EH (cell line): ENCODE measurements at places on chromosomes 12 and 14.

DNA sequence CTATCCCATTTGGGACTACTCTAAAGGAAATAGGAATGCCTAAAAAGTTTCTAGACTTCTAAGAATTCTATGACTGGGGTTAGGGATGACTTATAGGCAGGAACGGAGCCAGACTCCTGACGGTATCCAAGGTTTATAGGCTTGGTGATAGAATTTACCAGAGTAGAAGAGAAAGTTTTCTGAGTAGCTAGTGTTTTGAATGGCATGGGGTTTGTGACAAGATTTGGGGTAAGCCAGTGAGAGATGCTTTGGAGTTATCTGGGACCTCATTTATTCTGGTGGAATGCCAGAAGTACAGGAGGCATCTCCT lies 444.6 kb downstream of the RAD51B start:
- peak; percentile 18 for DNase-seq

GRCh38 chr12:4956968-4957367 lies 47.3 kb downstream of the KCNA1 start:
- DNase-seq = no peak

DNA sequence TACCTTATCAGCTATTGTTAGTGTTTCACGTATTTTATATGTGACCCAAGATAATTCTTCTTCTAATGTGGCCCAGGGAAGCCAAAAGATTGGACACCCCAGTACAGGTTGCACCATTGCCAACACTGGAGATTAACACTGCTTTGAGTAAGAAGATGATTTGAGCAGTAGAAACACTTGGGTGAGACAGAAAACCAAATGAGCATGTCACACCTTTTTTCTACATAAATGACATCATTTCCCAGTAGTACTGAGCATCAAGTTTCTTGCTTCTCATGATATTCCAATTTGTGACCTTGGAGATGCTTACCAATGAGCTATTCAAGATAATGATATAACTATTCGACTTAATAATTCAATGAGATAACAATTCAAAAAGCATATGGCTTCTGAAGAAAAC lies 140.0 kb downstream of the LLPH start:
- DNase-seq = no peak

- no peak for DNase-seq
Measured at GRCh38 chr12:79033788-79034187, 169.2 kb downstream of the SYT1 start.

DNA sequence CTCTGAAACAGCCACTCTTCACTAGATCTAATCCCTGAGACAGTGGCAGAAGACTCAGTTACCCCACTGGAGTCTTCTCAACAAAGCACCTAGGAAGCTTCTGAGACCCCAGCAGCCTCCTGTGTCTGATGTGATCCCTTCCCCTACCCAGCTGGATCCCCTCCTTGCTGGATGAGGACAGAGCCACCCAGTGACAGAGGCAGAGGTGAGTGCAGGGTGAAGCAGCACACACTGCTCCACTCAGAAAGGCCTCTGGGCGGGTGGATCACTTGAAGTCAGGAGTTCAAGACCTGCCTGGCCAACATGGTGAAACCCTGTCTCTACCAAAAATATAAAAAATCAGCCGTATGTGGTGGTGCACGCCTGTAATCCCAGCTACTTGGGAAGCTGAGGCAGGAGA lies 2.7 kb downstream of the SPRYD3 start:
- no peak for DNase-seq

- peak; percentile 71 for DNase-seq
Measured at GRCh38 chr12:89051065-89051677, 301.1 kb downstream of the DUSP6 start.

GRCh38 chr12:21613931-21614330 lies 9.3 kb upstream of the GYS2 start:
- DNase-seq = no peak

DNA sequence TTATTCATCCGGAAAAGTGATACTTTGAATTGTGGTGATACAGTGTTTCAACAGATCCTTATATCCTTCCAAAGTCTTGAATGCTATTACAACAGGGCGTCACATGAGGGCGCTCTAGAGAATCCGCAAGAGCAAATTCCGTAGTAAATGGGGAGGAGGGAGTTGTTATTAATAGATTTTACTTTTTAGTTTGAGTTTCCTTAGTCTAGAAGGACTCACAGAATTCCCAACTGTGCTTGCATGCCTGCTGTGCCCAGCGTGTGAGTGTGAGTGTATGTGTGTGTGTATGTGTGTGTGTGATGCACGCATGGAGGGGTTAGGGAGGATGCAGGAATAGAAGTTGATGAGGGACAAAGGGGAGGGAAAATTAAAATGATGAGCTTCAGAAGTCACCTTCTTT lies 375.3 kb downstream of the C12orf75 start:
- peak; percentile 71 for DNase-seq

DNA sequence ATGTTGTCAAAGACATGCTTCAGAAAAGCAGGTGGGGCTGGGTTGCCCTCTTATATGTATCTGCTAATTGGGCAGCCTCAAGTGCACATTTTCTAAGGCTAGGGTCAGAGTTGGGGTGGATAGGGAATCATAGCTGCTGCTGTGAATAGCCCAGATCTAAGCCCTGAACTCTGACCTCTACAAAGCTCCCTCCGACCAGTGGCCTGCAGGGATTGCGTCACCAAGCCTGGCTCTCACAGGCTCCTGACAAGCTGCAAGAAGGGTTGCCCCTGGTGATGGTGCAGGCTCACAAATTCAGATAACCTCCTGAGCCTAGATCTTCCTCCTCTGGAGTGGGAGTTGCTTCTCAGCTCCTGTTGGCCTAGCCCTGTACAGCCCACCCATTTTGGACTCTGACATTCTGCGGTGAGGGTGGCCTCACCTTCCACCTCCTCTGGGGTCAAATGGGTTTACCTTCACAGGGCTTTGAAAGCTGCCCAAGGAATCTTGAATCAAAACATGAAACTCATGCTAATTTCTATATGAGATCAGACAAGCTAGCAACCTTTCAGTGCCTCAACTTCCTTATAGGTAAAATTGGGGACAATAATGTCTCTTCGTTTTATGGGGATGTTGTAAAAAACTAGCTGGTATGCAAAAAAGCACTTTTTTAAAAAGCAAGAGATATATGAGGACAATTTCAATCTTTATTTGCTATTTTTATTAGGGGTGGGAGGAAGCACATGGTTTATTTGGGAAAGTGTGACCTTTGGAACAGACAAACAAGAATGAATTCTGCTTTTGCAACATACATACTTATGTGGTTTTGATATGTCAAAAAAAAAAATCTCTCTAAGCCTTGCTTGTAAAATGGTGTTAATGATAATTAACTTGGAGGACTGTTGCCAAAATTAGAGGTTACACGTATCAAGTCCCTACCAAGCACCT lies 4.9 kb upstream of the SUSD6 start:
- DNase-seq = no peak

DNA sequence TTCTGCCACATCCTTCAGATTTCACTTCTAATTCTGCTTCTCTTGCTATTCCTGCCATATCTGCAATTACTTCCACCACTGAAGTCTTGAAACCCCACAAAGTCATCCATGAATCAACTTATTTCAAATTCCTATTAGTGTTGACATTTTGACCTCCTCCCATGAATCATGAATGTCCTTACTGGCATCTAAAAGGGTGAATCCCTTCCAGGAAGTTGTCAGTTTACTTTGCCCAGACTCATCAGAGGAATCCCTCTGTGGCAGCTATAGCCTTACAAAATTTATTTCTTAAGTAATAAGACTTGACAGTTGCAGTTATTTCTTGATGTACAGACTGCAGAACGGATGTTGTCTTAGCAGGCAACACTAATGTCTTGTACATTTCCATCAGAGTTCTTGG lies 162.9 kb downstream of the PCNX1 start:
- DNase-seq = peak; percentile 88

DNA sequence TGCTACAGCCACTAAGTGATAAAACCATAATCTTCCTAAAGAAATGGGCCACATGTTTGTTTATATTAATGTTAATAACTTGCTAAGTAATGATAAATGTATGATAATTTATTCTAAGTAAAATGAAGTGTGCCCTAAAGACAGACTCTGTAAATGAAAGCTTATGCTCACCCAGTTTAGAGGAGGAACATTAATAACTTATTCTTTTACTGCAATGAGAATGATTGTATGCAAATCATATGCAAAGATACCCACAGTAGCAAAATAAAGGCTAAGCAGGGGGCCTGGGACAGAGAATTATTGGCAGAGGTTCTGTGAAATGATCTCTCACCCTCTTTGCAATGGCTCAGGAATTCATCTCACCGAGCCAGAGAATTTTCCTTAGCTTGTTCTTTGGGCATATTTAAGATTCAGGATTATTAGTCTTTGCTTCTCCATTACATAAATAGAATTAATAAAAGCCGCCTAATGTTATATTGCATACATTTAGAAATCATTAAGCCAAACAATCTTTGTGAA lies 75.9 kb downstream of the TMEM132D start:
- DNase-seq = no peak

DNA sequence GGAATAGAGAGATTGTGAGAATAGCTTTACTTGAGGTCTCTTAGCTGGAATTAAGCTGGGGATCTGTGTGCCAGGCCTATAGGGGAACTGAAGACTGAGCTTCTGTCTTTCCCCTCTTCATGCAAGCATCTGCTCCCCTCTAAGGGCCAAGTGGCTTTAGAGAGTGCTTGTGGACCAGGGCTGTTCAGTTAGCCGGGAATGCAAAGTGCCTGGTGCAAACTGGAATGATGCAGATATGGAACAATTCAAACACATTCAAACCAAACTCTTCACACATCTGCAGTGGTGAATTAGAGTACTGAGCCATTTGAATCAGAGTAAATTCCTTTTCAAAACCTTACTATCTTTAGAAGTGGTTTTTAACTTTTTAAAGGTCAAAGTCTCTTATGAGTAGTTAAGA lies 99.0 kb downstream of the LIN7A start:
- DNase-seq = peak; percentile 29

DNA sequence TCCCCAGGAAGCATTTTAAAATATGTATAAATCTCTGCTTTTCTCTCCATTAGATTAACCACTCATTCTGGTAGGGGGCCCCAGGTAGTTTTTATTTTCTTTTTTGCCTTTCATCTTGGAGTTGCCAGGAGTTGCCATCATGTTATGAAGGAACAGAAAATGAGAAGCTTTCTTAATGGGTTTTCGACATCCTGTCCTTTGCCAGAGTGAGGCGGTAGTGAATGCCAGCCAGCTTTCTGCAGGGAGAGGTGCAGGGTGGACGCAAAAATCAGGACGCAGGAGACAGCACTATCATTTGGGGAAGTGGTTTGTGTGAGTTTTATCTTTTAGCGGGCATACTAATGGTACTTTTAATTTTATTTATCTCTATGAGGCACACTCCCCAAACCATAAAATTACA lies 1.7 kb downstream of the RASSF8 start:
- peak; percentile 56 for DNase-seq

DNA sequence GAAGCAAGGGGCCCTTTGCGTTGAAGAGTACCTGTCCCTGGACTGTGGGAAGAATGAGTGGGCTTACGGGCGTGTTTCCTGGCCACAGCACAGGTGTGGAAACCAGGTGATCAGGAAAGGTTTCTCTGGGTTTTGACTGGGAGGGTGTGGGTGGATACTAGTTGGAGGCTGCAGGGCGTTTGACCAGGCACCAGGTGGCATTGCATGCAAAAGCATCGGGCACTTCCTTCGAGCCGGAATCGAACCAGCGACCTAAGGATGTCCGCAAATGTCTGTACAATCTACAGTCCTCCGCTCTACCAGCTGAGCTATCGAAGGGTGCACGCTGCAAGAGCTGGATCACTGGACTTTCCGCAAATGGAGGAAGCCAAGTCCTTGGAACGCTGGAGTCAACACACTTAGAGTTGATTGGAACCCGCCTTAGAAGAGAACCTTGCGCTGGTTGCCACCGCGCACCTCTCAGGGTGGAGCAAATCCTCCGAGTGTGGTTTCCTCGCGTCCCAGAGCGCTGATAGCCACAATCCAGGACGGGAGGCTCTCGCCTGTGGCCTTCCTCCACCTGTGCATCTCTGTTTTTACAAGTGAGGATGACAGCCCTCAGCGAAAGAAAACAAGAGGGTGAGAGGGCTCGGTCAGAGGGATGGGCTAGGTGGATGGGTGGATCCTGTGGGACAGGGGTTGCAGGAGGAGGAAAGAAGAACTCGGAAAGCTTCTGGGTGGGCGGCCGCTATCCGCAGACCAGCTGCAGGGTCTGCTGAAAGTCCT lies 21.2 kb upstream of the RNASE4 start:
- DNase-seq = peak; percentile 64

- DNase-seq = no peak
Measured at GRCh38 chr14:72775923-72776554, 117.9 kb downstream of the DPF3 start.

DNA sequence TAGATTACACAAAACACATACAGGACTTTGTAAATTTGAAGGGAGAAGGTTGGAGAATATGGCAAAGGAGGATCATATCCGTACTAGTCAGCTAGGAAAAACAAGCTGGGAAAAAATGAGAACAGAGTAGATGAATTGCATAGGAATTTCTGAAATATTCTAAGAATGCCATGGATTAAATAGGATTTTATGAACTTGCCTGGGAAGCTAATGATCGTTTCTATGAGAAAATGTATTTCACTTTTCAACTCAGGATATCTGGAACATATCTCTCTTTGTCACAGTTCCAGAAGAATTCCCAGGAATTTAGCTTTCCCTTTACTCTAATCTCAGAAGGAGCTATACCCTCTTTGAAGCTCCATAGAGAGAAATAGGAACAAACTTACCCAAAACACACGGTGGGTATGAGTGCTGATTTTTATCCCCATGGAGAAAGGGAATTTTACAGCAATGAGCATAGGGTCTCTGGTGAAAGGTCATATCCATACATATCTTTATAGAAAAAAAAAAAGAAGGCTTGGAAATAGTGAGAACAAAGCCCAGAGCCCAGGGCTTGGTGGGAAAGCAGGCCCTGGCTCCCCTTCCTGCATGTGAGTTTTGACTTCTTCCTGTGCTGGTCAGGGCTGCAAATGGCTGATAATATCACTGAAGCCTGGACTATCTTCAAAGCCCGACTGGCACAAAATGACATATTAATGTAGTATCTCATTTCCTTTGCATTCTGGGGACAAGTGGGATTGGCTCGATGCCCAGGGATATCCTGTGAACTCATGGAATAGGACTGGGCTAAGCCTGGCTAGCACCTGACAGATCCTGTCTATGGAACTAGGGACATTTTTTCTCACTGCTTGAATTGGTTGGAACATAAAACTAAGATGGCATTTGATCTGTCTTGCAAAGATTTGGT lies 136.3 kb downstream of the AEBP2 start:
- peak; percentile 95 for DNase-seq

DNA sequence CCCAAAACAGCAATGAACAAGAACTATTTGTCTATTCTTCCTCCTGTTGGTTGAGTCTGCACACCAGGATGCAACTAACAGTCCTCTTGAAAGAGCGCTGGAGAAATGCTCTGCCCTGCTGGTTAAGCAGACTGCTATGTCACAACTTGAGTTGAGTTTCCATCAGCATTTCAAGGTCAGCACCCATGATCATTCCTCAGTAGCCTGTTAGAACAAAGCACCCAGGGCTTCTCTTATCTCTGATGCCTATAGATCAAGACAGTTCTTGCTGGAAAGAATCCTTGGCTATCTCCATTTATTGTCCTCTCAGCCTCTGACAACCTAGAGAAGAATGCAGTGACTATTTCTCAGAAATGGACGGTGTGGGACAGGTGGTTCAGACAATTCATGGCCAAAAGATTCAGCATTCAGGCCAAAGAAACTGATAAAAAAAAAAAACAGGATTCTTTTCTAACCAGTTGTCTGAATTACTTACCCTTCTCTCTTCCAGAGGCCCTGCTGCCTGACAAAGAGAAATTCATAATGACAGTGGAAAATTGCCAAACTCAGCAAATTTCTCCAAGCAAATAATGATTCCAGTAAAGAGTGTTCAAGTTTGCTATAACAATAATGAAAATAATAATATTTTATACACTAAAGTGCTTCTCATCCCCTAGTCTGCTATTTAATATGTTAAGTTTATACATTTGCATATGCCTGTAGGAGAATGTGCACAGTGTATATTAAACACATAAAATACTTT lies 306.7 kb downstream of the EMP1 start:
- no peak for DNase-seq
